ENCODE measurements at places on chromosomes 2 and 18.
A peak's percentile ranks its signal among the peaks of the same experiment; 100 is the strongest.

DNA sequence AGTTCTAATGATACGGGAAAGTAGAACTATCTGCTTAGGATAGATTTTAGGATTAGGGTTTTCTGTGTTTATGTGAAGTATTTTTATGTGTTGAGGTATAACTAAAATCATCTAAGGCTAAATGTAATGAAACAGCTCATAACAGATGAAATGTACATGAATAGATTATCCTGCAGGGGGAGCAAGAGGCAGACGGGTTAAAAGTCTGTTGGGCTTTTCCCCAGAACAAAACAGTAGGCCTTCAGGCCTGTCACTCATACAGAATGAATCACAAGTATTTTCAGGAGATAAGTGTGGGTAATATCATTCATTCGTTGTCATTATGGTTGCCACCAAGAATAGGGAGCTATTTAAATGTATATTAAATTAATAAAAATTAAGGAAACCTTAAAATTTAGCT is 107.9 kb upstream of the IL1R2 start:
- no peak for DNase-seq

GRCh38 chr2:53452957-53453748 is 314.5 kb upstream of the CHAC2 start:
- peak; percentile 27 for DNase-seq

GRCh38 chr2:215644233-215644897 is 208.5 kb upstream of the FN1 start:
- no peak for DNase-seq

DNA sequence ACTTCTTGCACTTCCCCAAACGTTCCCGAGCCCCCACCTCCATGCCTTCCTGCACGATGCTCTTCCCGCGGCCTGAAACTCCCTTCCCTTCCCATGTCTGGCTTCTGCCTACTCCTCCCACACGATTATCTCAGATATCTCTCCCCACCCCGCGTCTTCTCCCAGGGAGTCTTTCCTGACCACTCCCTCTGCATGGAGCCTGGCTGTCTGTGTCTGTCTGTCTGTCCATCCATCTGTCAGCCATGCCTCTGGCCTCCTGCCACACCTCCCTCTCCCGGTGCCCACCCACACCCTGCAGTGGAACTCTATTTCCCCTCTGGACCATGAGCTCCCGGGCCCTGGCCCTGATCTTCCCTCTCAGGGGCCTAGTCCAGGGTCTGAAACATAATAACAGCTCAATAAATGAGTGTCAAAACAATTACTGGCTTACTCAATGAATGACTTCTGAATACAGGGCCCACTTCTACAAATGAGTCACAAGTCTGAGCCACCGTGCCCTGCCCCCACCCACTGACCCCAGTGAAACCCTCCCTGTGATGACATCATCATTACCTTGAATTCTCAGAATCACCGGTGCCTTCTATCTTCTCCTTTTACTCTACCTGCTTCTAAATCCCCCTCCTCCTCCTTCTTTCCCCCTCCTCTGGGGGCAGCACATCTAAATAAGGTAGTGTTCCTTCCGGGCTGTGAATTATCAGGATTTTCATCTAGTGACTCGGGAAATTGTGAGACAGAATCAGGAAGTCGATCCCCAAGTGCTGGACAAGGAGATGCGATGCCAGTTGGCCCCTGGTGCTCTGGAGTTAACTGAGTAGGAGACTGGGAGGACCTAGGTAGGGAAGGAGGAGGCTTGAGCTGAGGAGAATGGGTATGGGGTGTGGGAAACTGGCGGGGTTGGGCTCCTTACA is 46.1 kb upstream of the PLB1 start:
- peak; percentile 30 for DNase-seq

DNA sequence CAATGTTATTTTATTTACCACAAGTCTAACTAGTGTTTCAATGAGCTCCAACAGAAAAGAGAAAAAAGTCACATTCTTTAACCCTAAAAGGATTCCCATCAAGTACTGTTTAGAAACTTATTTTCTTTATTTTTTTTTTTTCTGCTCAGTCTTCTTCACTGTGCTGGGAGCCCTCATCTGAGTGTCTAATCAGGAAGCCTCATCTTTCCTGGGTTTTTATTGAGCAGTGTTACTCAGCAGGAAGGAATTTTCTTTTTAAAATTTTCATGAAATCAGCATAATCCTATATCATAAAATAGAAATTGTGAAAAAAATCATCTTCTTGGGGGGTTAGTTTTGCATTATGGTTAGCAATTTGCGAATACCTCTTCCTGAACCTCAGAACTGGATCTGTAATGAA is 453.8 kb downstream of the CDH2 start:
- no peak for DNase-seq

DNA sequence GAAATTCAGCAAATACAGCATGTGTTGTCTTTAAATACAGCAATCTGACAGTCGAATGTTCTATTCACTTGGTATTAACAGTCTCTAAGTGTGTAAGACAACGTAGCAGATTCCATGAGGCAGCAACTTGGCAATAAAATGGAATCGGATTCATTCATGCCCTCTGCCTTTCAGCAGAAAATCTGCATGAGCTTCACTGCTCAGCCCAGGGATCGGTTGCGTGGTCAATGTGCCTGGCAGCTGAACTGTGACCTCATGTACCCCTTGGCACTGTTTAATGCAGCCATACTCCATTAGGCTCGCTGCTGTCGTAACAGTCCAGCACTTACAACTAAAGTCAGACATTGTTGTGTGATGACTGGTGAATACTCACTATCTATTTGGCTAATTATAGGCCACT is 17.7 kb upstream of the RGPD4 start:
- DNase-seq: no peak

- no peak for DNase-seq
Observed at GRCh38 chr2:148885209-148885608, 10.2 kb downstream of the KIF5C start.

- no peak for DNase-seq
Observed at GRCh38 chr2:11695576-11695975, 25.6 kb upstream of the NTSR2 start.

DNA sequence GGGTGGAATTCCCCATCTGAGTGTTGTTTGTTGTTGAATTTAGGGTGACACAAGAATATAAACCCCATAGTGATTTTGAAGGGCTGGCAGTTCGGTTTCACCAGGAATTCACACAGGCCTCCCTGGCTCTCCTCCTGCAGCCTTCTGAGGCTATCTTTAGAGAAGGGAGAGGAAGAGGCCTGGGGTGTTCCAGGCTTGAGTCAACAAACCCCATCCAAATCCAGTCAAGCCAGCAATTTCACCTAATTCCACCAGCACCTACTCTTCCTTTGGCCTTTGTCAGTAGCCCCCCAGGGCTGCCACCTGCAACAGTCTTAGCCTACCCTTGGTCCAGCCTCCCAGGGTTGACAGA is 32.0 kb downstream of the MARCHF4 start:
- no peak for DNase-seq

DNA sequence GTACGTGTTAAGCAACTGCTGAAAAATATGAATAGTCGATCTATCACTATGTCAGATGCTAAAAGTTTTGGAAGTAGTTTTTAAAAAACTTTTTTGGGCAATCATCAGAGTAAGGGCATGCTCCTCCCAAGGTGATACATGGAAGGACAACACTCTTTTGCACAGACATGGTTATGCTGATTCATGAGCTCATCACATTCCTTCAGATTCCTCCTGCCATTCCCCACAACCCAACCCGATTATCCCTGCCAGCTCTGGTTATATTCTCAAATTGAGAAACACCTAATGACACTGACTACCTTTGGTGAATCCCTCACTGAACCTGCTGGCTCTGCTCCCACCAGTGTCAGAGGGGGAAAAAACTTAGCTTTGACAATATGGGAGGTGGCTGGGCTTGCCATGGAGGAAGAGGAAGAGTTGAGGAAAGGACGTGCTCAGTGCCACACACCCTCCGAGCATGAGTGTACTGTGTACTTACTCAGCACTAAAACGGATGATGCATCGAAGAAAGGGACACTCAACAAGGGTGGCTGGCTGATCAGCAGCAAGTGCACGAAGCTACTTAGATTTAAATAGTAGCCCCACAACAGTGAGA is 83.9 kb upstream of the RNU4ATAC start:
- no peak for DNase-seq

DNA sequence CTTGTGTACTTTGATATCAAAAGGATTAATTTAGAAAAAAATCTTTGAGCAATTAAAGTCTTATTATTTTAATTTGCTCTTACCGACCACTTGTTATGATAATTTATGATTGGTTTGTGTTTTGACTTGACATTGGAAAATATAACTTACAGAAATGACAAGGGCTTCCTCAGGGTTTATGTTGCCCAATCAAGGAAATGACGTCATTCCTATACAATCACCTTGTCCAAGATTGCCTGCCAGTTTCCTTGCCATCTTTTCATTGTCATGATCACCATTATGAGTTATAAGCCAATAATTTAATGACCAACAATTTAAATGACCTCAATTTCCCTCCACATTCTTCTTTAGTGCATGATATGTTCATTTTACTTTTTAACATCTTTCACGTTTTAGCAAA is 351.8 kb upstream of the TMEFF2 start:
- DNase-seq: no peak

DNA sequence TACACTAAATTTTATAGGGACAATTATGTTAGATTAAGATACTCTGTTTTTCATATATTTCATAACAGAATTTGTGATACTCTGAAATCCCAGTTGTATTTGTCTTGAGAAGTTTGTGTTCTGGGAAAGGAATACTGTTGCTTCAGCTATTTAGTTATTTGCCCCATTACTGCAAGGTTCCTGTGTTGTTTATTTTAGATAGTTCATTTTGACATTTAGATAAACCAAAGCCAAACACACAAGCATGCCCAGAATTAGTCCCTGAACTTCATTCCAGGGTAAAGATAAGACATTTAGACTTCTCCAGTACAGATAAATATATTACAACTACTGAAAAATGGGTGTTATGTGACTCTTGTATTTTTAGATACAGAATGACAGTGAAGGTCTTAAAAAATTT is 74.7 kb downstream of the BMPR2 start:
- DNase-seq: no peak

GRCh38 chr2:189866296-189866695 is 82.0 kb downstream of the PMS1 start:
- no peak for DNase-seq

GRCh38 chr2:200086911-200087310 is 131.5 kb downstream of the MAIP1 start:
- DNase-seq: peak; percentile 40

- peak; percentile 34 for DNase-seq
Observed at GRCh38 chr18:7616661-7617060, 49.5 kb downstream of the PTPRM start.

GRCh38 chr18:64438178-64438577 is 289.3 kb upstream of the LINC00305 start:
- DNase-seq: no peak

DNA sequence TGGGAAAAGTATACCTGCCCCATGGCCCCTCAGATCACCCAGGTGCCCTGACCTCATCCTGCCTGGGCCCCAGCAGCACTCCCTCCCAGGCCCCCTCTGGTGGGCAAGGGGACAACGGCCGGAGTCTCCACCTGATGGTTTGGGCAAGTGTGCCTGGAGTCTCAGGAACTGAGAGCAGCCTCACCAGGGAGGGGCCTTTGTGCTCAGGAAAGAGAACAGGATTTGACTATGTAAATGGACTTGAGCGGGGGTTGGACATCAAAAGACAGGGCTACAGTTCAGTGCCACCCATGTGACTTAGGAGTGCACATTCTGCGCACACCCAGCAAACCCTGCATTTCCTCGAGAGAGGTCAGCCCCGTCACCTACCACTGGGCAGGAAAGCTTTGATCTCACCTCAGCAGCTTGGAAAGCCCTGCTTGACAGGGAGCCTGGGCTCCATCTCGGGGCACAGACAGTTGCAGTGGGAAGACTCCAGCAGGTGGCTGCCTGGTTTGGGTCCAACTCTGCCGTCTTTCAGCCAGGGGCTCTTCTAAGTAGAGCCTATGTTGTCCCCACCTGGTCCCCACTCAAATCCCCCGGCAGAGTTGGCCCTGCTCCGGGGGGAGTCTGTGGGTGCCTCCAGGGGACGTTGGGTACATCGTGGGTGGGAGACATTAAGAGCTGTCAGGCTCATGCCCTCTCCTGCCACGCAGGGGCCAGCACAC is 3.3 kb downstream of the INPP5D start:
- DNase-seq: peak; percentile 58

DNA sequence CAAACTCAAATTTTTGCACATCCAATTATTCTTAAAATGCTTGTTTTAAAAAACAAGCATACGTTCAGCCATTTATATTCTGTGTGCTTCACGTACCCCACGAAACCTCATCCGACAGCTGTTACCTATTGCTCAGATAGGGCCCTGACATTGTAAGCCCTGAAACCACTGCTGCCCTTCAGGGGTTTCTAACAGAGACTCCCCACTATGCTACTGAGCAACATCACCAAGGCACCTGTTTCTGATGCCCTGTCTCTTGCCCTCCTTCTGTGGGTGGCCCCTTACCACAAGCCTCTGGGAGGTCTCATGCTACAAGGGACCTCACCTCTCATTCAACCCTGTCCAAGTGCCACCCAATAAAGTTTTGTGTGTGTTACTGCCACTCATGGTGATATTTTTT is 18.5 kb upstream of the CNGA3 start:
- DNase-seq: no peak

DNA sequence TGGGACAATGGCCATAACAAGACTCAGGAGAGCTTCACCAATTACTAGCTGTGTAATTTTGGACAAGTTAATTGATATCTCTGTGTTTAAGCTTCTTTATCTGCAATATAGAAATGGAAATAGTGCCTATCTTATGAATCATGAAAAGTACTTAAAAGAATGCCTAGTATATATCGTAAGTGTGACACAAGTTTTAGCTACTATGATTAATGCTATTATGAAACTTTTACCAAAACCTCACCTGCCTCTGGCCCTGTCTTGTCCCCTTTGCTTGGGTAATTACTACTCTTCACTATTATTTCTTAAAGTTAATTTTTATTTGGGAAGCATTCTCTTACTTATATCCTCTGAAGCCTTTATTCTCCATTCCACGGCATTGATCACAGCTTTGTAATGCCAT is 75.0 kb upstream of the NETO1 start:
- DNase-seq: no peak

GRCh38 chr2:189579585-189580186 is 900 bp downstream of the SLC40A1 start:
- DNase-seq: no peak

GRCh38 chr2:84846041-84846663 is 34.7 kb downstream of the TRABD2A start:
- DNase-seq: no peak

DNA sequence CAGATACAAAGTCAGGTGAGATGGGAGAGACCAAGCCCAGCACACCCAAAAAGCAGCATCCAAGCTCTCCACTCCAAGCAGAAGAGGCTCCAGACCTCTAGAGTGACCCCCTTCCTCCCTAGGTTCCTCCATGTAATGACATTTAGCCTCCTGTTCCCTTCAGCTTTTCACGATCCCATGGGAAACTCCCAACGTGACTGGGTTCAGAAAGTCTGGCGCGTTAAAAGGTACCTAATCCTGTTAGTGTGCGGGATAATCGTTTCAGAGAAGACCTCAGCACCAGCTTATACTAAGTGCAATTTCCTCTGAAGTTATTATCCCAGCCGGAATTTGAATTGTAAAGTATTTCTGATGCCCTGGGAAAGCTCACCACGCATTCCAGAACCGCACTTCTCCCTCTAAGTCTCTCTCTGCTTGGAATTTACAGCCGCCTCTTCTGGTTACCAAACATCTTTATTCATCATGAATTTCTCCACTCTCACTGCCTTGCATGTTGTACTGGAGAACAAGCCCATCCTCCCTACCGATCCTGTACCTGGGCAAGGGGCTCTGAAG is 46.9 kb downstream of the CCBE1 start:
- DNase-seq: peak; percentile 20

GRCh38 chr2:55917117-55917516 is 6.5 kb downstream of the EFEMP1 start:
- DNase-seq: no peak

GRCh38 chr18:445055-445454 is 55.4 kb downstream of the COLEC12 start:
- DNase-seq: no peak
